ENCODE measurements at places on chromosomes 6 and 20.

GRCh38 chr20:19438488-19438887, 226.0 kb downstream of the SLC24A3 start:
- no peak for DNase-seq

- no peak for DNase-seq
Observed at GRCh38 chr6:57002197-57002596, 44.3 kb upstream of the KIAA1586 start.

GRCh38 chr6:76510489-76510888, 438.0 kb upstream of the IMPG1 start:
- DNase-seq, result no peak

- peak; percentile 93 for DNase-seq
Observed at GRCh38 chr20:50192364-50193198, 2.0 kb downstream of the CEBPB start.

GRCh38 chr6:36539814-36540568, 7.3 kb downstream of the STK38 start:
- DNase-seq, result no peak

DNA sequence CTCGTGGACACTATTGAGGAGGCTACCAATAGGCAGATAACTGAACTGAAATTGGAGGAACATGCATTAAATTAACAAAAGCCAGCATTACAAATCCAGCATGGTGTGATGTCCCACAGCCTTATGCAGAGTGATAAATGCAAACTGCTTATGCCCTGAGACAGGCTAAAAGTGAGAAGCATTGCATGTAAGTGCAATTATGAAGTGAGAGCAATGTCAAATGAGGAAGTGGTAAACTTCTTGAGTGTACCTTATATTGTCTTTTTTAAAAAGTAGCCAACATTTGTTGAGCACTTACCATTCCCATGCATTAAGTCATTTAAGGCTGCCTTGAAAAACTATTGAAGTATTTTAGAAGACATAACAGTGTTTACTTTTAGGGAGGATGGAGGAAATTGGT, 212.2 kb downstream of the TBC1D7 start:
- no peak for DNase-seq

GRCh38 chr6:169589293-169589692, 112.5 kb downstream of the WDR27 start:
- DNase-seq, result no peak

DNA sequence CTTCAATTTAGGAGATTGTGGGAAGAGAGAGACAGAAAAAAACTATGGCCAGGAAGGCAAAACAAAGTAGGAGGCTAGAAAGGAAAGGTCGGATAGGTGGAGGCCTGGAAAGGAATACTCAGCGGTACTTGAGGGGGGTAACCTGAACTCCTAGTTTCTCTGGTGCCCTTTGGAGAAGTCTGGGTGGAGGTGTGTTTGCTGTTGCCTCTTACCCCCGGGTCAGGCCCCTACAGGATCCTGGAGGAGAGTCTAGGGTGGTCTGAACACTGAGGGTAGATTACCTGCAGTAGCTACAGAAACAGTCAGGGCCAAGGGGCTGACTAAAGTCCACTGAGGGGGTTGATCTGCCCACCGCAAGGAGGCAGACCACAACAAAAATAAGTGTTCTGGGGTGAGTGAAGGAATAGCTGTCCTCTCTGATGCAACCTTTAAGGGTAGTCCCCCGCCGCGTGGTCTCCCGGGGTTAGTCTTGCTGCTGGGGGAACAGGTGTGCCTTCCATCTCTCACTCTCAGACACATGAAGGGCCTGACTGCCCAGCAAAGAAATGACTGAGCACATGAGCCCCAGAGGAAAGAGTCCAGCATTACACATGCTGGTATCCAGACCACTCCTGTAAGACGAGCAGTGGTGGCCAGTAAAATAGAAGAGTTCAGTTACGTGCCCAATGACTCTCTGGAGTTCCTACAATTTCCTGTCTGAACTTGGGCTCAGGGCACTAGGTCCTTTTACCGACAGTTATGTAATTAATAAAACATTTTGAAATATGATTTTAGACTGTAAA, 59.5 kb downstream of the MTHFD1L start:
- DNase-seq, result no peak

GRCh38 chr6:67501755-67502154, 1133.3 kb upstream of the ADGRB3 start:
- no peak for DNase-seq

DNA sequence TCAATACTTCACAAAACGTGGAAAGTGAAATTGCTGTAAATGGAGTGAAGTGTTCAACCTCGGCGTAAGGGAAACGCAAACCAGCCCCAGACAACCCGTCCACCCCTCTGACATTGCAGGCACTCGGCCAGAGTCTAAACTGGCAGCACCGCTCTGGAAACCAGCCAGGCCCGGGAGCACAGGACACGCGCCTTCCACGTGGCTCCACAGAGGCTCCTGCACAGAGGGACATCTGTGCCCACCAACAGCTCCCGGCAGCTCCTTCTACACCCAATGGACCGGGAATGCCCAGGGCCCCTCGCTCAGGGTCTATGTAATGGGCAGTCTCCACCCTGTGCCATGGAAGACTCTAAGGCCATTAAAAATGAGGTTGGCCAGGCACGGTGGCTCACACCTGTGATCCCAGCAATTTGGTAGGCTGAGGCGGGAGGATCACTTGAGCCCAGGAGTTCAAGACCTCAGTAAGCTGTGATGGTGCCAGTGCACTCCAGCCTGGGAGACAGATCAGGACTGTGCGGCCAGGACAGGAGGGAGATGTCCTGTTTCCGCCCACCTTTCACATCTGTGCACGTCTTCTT, 3.4 kb upstream of the HELZ2 start:
- no peak for DNase-seq

GRCh38 chr6:147738099-147738498, 229.6 kb downstream of the SAMD5 start:
- DNase-seq, result no peak

GRCh38 chr20:48782053-48782452, 45.7 kb downstream of the PREX1 start:
- peak; percentile 37 for DNase-seq

DNA sequence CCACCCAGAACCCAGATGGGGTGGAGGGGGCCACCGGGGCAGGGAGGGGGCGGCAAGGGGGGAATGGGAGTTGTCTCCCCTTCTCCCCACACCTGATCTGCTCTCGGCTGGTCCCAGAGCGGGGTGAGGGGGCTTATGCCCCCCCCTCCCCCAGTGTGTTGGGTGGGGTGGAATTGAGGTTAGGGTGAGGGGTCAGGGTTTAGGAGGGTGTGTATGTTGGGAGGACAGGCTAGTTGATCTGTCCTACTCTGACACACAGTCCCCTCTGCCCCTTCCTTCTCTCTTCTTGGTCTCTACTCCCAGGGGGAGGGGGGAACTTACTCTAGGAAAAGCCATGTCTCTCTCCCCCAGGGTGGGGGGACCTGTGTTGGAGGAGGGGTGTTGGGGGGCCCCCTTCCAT, 1.9 kb upstream of the ZBTB9 start:
- DNase-seq, result no peak

GRCh38 chr6:15341311-15342001, 95.6 kb downstream of the JARID2 start:
- DNase-seq, result no peak

GRCh38 chr6:129130959-129131681, 248.2 kb downstream of the LAMA2 start:
- no peak for DNase-seq

DNA sequence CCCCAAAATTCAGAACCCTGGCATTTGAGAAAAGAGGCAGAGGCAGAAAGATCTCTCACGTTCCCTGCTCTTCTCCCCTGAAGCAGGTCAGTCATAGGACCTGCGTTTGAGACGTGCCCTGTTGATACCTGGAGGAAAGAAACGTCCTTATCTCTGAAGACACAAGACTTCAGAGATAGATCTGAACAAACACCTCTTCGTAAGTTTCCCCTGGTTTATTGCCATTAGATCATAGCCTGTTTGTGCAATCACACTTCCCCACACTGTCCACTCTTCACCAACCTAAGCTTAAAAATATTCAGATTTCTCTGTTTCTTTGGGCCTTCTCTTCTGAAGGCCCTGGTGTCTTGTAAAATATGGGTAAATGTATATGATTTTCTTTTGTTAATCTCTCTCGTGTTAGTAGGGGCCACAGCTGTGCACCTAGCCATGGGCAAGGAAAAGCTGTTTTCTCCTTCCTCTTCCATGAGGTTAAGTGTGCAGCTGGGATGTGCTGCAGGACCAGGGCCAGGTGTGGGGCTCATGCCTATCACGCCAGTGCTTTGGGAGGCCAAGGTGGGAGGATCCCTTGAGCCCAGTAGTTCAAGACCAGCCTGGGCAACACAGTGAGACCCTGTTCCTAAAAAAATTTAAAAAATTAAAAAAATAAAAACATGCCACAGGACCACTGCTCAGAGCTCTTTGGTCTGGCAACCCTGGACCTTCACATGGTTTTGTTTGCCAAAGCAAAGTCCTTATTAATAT, 4.7 kb upstream of the SLC22A2 start:
- no peak for DNase-seq

DNA sequence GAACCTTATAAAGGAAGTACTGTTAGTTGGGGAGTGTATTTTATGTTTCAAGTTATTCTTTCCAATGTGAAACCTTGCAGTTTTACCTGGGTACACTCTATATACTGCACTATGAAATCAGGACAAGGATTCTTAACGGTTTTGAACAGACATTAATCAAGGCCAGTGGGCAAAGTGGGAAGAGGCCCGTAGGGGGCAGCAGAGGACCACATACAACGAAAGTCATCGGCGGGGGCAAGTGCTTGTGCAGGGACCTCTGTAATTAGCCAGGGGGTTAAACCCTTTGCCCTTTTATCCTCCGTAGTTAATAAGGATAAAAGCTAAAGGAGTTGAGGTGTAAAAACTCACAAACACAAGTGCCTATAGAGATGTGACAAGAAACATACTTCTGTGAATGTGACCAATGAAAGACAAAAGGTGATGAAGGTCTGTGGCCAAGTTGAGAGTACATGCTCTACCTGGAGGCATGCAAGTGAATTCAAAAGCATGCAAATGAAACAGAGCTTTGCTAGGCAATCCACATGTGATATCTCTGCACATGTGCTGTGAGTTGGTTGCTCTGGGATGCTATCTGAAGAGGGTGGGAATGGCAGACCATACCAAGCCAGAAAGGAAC, 392.7 kb upstream of the MAN1A1 start:
- peak; percentile 75 for DNase-seq

- peak; percentile 50 for DNase-seq
Observed at GRCh38 chr6:107704347-107705013, 119.6 kb downstream of the SCML4 start.

DNA sequence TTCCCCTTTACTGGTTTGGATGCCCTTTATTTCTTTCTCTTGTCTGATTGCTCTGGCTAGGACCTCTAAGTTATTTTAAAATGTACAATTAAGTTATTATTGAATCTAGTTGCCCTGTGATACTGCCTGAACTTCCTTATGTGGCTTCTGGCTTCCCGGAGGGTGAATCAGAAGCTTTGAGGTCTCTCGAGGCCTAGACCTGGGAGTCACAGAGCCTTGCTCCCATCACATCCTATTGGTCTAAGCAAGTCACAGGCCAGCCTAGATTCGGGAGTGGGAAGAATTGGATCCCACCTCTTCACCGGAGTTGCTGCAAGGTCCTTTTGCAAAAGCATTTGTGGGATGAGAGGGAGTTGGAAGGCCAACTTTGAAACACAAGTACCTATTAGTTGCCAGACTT, 15.2 kb downstream of the BCAS4 start:
- DNase-seq, result no peak

DNA sequence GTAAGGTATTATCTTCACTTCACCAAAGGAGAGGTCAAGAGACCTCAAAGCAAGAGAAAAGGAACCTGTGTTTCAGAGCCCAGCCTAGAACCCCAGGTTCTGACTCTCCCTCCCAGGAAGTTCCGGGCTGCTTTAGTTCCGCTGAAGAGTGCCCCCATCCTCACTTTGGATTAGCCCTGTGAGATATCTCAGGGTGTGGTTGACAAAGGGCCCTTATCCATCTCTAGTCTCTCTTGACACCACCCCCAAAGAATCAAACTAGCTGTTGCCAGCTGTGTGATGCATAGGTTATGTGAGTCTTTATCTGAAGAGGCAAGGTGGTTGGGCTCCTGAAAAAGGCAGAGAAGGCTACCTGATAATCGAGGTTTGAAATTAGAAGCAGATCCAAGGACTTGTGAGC, 20.6 kb downstream of the BRPF3 start:
- no peak for DNase-seq

DNA sequence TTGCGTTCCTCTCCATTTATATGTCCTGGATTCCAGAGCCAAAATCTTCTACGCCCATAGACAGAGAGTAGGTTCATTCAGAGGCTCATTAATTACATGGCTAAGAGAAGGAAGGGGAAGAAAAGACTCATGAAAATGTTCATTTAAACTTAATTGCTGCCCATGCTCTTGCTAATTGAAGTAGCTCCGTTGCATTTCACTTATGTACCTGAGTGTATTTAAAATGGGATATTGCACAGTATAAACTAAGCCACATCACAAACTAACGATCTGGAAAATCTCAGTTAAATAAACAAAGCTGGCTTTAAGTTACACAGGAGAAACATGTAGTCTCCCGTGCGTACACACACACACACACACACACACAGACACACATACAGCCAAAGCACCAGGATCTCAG, 269.2 kb downstream of the CDC5L start:
- DNase-seq, result no peak

GRCh38 chr6:100506651-100507050, 41.9 kb upstream of the SIM1 start:
- no peak for DNase-seq

- DNase-seq, result peak; percentile 51
Observed at GRCh38 chr20:38023181-38024001, 9.9 kb downstream of the TTI1 start.

- DNase-seq, result no peak
Observed at GRCh38 chr20:50251992-50252511, 61.4 kb downstream of the CEBPB start.

GRCh38 chr6:50102676-50103075, 52.9 kb upstream of the DEFB112 start:
- DNase-seq, result no peak

DNA sequence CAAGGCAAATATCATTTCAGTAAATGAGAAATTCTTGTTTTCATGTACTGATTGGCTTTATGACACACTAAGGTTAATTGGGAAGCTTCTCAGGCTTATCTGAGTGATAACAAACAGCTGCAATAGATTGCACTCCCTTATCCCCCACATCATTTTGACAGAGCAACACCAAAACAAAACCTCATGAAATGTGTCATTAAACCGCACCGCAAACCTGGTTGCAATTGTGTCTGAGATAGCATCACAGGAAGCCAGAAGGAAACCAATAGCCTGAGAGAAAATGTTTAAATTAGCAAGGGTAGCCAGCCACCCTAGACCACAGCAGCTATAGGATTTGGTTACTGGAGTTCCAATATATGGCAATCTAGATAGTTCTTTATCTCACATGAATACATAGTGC, 31.6 kb upstream of the LAMA4 start:
- no peak for DNase-seq

- DNase-seq, result no peak
Observed at GRCh38 chr6:129637340-129638054, 72.5 kb downstream of the ARHGAP18 start.

Data from suppressor macrophage treated with lipopolysaccharide for 4 hours (primary cell).